GM12865 (cell line): ENCODE measurements at places on chromosomes 12 and 14.

- no peak for DNase-seq
These were observed 1.6 kb downstream of the CISTR start for GRCh38 chr12:53749986-53750811.

DNA sequence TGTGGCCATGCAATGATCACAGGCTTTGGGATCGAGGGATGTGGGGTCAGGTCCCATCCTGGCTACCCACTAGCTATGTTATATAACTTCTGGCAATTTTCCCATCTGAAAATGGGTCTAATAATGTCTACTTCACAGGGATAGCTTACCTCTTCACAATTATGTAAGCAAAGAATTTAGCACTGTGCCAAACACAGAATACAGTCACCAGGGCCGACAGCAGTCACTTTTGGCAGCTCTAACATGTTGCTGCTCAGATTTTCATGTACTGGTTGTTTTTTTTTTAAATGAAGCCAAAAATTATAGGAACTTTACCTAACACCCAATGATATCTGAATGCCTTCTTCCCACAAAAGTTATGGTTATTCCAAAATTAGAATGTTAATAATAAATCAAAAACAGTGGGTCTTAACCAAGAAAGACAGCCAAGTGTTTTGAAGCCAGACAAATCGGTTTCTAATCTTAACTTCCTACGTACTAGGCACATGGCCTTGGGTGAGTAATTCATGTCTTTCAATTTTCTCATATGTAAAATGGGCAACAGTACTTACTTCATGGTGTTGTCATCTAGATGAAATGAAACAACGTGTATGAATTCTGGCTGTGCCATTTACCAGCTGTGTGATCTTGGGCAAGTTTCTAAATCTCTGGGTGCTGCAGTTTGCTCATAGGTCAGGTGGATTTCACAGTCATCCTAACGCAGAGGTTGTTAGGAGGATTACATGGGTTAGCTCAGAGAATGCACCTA, 13.0 kb upstream of the PCED1B start:
- DNase-seq: no peak

DNA sequence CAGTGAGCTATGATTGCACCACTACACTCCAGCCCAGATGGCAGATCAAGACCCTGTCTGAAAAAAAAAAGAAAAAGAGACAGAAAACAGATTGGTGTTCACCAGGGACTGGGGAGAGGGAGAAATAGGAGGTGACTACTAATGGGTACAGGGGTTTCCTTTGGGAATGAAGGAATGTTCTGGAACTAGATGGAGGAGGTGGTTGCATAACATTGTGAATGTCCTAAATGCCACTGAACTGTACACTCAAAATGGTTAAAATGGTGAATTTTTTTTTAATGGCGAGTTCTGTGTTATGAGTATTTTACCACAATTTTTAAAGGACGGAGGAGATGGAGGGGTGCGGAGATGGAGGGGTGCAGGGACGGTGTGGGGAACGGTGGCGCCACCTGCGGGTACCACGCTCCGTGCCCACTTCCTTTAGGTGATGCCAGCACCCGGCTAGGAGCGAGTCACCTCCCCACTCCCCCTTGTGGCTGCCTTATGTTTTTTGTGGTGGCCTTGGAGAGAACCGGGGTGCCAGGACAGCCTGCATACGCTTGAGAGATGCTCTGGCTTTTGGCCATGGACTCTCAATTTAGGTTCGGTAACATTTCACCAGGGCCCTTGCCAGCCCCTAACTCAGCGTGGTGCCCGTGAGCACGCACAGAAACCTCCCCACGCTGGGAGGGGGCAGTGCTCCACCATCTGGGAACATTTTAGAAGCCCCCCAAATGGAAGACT, 16.1 kb downstream of the UBC start:
- DNase-seq: peak; percentile 73

GRCh38 chr12:53096759-53097158, 708 bp upstream of the IGFBP6 start:
- no peak for DNase-seq

DNA sequence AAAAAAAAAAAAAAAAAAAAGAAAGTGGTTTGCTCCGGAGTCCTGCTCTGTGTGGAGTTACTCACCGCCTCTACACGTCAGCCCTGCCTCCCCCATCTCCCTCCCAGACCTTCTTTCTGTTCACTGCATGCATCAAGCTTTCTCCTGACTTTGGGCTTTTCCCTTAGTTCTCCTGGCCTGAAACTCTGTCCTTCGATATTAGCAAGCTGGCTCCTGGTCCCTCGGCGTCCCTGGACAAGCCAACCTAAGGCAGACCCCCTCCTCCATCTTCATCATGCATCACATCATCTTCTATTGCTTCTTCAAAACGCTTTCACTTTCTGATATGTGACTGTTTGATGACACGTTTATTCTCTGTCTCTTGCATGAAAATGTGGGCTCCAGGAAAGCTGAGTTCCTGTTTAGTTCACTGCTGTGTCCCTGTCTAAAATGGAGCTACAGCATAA, 40.6 kb downstream of the SLC15A4 start:
- DNase-seq: no peak

DNA sequence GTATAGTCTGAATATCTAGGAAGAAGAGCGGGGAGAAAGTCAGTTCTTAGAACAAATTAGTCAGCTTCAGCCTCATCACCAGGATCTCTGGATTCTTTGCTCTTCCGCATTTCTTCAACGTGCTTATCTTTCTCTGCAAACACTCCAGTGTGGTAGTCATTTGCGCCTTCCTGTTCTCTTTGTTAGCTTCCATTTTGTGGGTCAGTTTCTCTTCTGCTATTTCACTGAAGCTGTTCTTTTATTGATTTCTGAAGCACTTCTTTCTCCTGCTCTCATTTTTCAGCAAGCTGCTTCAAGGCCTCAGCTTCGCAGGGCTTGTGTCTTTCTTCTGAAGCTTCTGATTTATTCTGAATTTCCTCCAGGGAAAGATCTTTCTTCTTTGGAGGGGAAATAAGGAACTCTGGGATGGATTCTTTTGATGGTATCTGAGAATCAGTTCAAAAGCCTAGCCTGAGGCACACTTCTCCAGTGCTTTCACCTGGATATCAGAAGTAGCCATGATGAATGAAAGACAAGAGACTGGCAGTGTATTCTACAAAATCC, 13.5 kb downstream of the AMN1 start:
- peak; percentile 81 for DNase-seq

GRCh38 chr12:78612190-78612589, 252.4 kb upstream of the SYT1 start:
- DNase-seq: peak; percentile 11
